ENCODE measurements at places on chromosomes 11 and 22. TPM values are rescaled to one million over a fixed set of nuclear protein-coding genes. Genes with fewer than 3 reads are reported as not detected.

GRCh38 chr11:8870411-8871170 lies 40.4 kb upstream of the AKIP1 start:
- no peaks in the 10 kb centered on the region for H3K36me3 ChIP-seq
- no peaks in the 10 kb centered on the region for H3K27me3 ChIP-seq
- peak overlapping the region; percentile 76 for H3K4me3 ChIP-seq
- no peak for DNase-seq
- H3K4me1 ChIP-seq, result peaks cover 15% of the 10 kb centered on the region

- H3K4me1 ChIP-seq, result no peaks in the 10 kb centered on the region
- no peaks in the 10 kb centered on the region for H3K36me3 ChIP-seq
- peak overlapping the region; percentile 77 for H3K4me3 ChIP-seq
- no peaks in the 10 kb centered on the region for H3K27me3 ChIP-seq
- DNase-seq, result no peak
Observed at GRCh38 chr11:113242767-113243397, 71.5 kb upstream of the TTC12 start.

- no peaks in the 10 kb centered on the region for H3K36me3 ChIP-seq
- no peak overlapping the region for H3K4me3 ChIP-seq
- no peak for DNase-seq
- H3K27ac ChIP-seq, result no peak overlapping the region
Observed at GRCh38 chr11:122778148-122778547, 60.2 kb upstream of the CRTAM start.

DNA sequence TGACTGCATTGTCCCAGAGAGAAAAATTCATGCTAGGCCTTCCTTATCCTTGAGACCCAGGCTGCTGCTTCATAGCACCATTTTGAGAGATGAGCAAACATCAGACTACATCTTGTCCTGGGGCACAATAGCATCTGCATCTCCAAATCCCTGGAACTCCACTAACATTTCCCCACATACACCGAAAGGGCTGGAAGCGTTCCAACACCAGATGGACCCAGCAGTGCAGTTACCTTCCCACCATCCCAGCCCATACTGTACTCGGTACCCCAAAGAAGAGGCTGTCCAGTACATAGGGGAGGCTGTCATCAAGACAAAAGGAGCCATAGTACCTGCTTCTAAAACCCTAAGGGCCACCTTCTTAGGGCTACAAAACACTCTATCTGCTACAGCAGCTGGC lies 547.2 kb upstream of the CHORDC1 start:
- H3K4me1 ChIP-seq, result no peaks in the 10 kb centered on the region
- no peaks in the 10 kb centered on the region for H3K27me3 ChIP-seq
- no peak overlapping the region for H3K4me3 ChIP-seq
- no peaks in the 10 kb centered on the region for H3K36me3 ChIP-seq
- no peak for DNase-seq

Gene ACTN3
- total RNA-seq, result not detected

Gene TOMM22
- 35.8 TPM for total RNA-seq

DNA sequence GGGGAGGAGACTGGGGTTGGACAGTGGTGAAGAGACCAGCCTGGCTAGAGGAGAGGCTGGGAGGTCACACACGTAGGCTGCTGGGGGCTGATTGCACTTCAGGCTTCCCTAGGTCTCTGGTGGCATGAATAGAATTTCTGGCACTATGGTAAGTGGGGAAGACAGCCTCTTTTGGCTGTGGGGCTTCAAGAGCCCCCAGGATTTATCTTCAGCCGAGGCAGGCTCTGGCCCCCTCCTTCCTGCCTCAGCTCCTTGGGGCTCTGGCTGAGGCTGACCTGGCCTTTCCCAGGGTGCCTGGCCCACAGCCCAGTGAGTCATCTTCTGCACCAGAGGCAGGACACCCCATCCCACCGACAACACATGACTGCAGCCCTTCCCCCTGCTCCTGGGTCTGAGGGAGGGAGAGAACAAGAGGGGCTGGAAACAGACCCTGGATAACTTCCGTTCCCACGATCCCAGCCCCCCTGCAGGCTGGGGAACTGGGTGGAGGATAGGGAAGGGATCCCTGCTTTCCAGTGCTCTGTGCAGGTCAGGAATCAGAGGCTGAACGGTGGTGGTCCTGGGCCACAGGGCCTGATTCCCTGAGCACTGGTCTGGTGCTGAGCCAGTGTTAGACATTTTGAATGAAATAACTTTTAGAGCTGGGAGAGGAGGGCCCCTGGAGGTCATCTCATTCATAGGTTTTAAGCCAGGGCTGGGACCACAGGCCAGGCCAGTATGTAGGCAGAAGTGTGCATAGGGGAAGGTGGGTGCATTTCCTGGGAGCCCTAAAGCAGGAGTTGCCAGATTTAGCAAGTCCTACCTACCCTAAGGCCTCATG lies 26.5 kb downstream of the ARHGEF17 start:
- DNase-seq, result peak; percentile 64
- no peaks in the 10 kb centered on the region for H3K27me3 ChIP-seq
- peak overlapping the region; percentile 12 for H3K4me3 ChIP-seq
- H3K27ac ChIP-seq, result peak overlapping the region; percentile 88

GRCh38 chr11:102581066-102581465 lies 44.1 kb downstream of the MMP20 start:
- DNase-seq, result no peak
- no peak overlapping the region for H3K27ac ChIP-seq
- no peaks in the 10 kb centered on the region for H3K4me1 ChIP-seq
- no peak overlapping the region for H3K4me3 ChIP-seq
- H3K36me3 ChIP-seq, result no peaks in the 10 kb centered on the region

GRCh38 chr11:125105926-125106325 lies 5.5 kb downstream of the TMEM218 start:
- H3K27me3 ChIP-seq, result no peaks in the 10 kb centered on the region
- peaks cover 9% of the 10 kb centered on the region for H3K36me3 ChIP-seq
- no peak overlapping the region for H3K27ac ChIP-seq
- no peak for DNase-seq
- H3K4me3 ChIP-seq, result no peak overlapping the region
